ENCODE measurements at places on chromosomes 12 and 14.

- no peak for DNase-seq
Measured at GRCh38 chr14:96904201-96904600, 107.0 kb downstream of the VRK1 start.

- no peak for DNase-seq
Measured at GRCh38 chr14:99463974-99464373, 16.7 kb downstream of the SETD3 start.

- peak; percentile 29 for DNase-seq
Measured at GRCh38 chr12:8033153-8034044, 883 bp downstream of the FOXJ2 start.

DNA sequence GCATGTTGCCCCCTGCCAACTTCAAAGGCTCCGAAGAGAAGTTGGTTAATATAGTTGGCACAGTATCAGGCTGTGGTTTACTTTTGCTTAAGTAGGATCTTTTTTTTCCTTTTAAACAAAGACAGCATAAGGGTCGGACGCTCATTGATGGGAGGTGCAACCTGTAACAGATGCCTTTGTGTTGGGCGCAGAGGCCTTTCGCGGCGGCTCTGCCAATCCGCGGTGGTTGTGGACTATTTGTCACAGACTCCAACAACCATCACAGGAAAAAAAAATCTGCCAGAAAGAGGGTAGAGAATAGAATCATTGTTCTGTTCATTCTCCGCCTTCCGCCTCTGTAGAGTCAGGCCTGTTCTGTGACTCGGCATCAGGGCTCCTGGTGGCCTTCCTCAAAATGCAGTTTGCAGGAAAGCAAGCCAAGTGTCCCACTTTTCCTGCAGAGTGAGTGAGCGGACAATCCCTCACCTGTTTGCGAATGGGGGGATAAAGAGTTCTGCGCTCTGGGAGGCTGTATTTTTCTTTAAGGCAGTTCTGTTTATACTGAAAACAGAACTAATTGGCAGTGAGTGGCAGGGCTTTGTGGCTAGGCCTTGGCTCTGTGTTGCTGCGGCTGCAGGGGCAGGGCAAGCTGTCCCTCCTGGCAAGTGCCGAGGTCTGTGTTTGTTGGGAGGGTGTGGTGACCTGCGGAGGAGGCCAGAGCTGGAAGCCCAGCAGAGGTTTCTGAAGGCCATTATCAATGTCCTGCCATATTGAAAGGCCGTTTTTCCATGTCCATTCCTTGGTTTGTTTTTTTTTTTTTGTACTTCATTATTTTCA is 83.0 kb upstream of the PIWIL1 start:
- no peak for DNase-seq

GRCh38 chr14:61899497-61899896 is 137.3 kb downstream of the SNAPC1 start:
- DNase-seq = no peak

GRCh38 chr12:20555771-20556170 is 139.4 kb upstream of the SLCO1C1 start:
- no peak for DNase-seq

DNA sequence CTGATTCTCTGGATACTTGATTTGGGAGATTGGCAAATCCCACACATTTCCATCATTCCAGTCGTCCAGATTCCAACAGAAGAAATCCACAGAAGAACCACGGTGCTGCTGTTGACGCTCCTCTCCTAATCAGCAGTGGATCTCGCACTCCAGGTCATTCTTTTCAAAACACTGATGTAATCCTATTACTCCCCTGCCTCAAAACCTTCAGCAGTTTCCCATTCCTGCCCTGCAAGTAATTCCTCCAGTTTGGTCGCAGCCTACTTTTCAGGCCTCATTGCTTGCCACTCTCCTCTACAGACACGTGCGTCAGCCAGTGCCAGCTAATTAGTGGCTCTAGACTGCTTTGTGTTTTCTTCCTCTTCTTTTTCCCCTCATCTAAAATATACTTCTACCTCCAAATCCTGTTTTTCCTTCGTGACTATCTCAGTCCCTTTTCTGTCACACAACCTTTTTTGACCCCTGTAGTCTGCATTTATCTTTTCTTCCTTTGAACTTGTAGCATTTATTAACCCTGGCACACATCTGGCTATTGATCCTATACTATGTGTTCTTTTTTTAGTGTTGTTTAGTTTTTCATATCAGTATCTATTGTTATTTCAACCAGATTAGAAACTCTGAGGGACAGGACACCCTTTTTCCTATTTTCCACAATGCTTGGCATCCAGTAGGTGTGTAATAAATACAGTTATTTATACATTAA is 36.8 kb downstream of the PRORP start:
- no peak for DNase-seq

DNA sequence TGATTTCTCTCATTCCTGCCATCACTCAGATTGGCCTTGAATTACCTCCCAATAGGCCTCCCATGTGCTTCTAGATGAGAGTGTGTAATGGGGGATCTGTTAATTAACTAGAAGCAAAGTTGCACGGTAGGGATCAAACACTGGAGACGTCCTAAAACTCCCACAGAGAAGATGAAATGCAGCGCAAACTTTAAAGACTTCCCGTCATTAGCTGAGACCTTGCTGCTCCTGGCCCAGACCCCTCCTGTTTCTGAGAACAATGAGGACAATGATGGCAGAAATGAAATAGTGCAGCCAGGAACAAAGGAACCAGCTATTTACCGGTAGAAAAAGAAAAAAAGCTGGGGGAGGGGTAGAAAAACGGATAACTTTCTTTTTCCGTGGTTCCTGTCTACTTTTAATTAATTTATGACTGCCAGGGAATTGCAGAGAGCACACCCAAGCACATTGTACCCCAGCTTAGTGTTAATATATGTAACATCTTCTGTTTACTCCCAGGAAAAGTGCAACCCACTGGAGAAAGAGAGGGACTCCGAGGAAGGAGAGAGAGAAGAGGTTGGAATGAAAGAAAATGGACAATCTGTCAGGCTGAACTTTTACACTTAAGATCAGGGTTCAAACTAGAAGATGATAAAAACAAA is 280.7 kb upstream of the SOX5 start:
- no peak for DNase-seq

DNA sequence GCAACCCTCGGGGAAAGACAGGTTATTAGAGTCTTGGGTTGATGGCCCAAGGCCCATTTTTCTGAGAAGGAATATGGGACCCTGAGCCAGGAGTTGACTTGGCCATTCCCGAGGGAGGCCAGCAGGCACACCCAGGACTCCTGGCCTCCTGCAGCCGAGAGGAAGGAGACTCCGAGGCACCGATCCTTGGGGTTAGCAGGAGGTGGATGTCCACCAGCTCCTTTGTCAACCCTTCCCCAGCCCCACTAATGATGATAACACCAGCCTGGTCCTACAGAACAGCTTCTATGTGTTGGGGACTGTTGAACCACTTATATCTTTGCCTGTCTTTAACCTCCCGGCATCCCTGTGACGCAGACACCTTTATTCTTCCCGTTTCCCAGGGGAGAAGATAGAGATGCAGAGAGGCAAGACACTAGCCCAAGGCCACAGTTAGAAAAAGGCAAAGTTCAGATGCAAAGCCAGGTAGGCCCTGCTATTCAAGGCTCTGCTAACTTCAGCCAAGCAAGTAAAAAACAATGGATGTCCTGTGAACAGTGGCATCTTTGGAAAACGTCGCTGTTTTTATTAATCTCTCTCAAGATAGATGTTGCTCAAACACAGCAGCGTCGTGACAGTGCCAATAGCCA is 767.3 kb upstream of the TBX3 start:
- no peak for DNase-seq

DNA sequence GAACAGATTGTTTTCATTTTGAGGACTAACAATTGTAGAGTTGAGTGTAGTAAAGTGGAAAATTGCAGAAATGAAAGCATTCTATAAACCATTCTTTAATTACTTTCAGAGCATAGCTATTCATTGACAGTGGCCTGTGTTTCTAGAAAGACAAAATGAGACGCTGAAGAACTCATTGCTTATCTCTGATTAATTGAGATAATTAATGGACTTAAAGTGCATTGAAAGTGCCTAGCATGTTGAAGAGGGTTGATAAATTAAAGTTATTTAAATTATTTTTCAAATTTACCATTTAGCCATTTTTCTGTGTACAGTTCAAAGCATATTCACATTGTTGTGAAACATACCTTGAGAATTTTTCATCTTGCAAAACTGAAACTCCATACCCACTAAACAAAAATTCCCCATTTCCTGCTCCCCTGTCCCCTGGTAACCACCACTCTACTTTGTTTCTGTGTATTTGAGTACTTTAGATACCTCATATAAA is 57.4 kb downstream of the DAAM1 start:
- no peak for DNase-seq

DNA sequence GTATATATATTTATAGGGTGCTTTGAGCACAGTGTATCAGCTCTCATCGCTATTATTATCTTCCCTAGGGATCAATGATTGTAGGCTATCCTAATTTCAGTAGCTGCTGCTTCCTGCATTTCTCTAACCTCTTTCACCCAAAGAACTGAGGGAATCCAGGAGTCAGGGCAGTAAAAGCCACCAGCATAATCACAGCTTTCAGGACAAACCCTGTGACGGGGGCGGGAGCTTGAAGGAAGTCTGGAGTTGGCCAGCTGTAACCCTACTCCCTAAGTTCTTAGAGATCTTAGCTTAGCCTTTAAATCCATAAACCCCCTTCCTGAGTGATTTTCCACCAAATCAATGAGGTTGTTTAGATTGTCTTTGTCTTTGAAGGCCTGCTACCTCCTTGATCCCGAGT is 33.7 kb downstream of the FLVCR2 start:
- no peak for DNase-seq

DNA sequence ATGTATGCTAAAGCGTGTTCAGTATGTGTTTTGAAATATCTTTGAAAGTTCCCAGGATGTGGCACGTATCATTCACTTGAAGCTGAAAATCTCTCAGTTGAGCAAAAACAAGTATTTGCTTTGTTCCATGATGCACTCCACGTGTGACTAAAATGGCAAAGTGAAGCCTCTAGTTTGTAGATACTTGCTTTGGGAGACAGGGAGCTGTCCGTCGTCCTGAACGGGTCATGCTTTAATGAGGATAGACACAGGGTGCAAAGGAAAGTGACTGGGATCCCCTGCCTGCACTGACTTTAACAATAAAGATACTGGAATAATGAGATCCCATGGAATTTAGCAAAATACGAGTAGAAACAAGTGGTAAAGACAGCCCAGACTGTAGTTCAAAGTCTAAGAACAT is 991.4 kb downstream of the NRXN3 start:
- no peak for DNase-seq

GRCh38 chr12:123690191-123690840 is 19.4 kb downstream of the TCTN2 start:
- no peak for DNase-seq

- DNase-seq = no peak
Measured at GRCh38 chr12:117889098-117889497, 79.7 kb downstream of the KSR2 start.

- no peak for DNase-seq
Measured at GRCh38 chr12:85156569-85156968, 120.4 kb downstream of the LRRIQ1 start.

- no peak for DNase-seq
Measured at GRCh38 chr12:69540987-69541386, 44.3 kb upstream of the CCT2 start.

GRCh38 chr12:49945394-49946080 is 5.0 kb upstream of the AQP2 start:
- DNase-seq = peak; percentile 78

DNA sequence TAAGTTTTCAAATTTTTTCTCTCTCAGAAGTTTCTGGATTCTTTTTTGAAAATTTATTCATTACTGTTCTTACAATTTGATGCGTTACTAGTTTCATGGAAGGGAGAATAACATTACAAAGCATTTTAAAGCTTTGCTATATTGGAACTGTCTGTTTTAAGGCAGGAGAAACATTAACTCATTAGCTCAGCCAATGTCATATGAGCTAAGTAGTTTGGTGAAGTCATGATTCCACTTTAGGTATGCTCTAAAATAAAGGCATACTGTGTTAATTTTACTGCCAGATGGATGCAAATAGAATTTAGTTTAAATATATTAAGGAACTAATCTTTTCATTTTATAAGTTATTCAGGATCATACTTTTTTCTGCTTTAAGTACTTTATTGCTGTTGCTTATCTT is 46.0 kb downstream of the ARID2 start:
- no peak for DNase-seq

DNA sequence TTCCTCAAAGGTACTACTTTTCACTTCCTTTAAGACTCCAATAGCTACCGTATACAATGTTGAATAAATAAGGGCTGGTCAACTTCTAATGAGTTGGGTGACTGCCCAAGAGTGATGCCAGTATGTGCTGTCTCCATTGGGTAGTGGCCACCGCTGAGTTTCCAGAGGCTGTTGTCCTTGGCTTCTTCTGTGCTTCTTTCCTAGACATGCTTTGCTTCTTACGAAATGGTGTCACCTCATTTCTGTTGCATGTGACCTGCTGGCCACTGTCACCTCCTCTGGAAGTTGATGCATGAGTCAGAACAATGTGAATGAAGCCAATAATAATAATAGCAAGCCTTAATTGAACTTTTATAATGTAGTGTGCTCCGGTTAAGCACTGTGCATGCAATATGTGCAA is 7.5 kb upstream of the NID2 start:
- DNase-seq = no peak

- DNase-seq = no peak
Measured at GRCh38 chr14:60964904-60965303, 16.0 kb downstream of the TRMT5 start.

DNA sequence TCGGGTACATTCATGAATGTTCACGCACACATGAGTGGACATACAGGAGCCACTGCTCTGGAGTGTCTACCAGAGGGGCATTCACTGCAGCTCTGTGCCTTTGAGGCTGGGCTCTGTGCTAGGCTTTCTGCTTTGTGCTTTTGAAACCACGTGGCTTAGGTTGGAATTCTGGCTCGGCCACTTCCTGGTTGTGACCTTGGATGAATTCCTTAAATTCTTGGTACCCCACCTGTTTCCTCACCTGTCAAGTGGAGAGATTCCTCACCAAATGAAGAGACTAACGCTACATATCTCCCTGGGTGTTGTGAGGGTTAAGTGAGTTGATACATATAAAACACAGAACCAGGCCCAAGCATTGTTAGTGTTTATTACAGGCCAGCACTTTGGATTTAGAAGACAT is 842.8 kb downstream of the VRK1 start:
- no peak for DNase-seq

GRCh38 chr12:121980191-121980891 is 41.3 kb upstream of the BCL7A start:
- no peak for DNase-seq

DNA sequence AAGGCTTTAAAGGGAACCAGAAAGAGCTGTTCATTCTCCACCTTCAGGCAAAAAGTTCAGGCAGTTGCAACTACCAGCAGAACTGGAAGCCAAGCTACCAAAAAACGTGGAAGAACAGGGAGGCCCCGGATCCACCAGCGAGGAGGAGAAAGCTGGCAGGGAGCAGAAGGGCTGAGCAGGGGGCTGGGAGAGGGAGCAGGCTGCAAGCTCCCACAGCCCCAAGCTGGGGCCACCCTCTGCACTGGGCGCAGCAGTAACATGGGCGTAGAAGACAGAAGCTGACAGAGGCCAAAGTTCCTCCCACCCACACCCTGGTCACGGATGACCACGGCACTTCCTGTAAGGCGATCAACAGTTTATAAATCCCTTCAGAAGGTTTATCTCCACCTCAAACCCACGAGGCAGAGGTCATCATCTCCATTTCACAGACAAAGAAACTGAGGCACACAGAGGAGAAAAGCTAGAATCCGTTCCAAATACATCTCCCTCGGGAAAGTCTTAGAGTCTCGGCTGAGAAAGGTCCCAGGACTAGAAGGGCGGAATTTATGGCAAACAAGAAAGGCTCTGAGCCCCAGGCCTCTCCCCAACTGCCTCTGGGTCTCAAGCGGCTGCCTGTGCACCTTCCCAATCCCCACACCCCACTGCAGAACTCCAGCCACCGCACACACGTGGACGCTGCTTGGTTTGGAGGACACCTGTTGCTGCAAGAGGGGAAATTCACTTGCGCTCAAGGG is 1.8 kb downstream of the CCDC85C start:
- DNase-seq = no peak

- DNase-seq = no peak
Measured at GRCh38 chr12:81176796-81177195, 98.9 kb downstream of the ACSS3 start.

All from activated T-cell treated with anti-CD3 and anti-CD28 coated beads for 1 hour (primary cell).